EH (cell line): ENCODE measurements at places on chromosomes 7 and 10.

DNA sequence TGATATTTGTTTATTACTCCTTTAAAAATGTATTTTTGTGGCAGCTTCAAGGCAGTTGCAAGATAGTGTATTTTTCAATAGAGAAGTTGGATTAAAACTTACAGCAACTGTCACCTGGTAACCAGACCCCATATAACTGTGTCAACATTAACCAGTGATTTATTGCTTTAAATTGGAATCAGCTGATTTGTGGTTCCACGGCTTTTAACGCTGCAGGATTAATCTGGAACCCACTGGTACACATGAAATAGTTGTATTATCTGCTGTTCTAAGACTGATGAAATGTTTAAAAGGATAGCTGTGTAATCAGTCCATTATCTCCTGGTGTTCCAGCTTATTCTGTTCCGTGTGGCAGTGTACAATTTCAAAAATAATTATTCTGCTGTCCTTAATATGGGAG, 180.2 kb downstream of the CELF2 start:
- no peak for DNase-seq

DNA sequence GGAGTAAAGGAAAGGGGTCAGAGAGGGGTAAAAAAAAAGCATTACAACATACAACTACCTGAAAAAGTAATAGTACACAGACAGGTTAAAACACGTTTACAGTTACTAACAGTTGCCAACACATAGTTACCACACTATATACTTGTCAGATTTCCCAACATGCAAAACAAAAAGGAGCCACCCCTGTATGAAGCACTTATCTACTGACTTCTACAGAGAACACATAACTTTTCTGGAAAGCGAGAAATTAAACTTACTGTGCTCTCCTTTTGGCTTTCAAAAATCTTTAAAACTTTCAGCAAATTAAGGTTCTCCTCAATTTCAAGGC, 2.1 kb downstream of the ABI1 start:
- no peak for DNase-seq

DNA sequence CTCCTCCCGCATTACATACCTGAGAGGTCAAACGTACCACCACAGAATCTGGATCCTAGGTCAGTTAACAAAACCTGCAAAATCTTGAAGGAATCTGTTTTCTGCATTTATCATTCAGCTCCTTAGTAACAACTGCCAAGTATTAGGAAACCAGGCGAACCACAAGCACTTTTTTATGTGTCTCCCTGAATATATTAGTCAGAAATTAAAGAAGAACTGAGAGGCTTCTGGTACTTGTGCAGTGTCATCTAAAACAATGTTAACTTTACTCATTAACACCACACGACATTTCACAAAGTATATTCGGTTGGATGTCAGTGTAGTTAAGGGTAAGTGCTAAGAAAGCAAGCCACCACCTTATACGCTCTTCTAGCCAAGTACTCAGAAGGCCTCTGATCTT, 2.5 kb downstream of the CCDC6 start:
- peak; percentile 32 for DNase-seq

DNA sequence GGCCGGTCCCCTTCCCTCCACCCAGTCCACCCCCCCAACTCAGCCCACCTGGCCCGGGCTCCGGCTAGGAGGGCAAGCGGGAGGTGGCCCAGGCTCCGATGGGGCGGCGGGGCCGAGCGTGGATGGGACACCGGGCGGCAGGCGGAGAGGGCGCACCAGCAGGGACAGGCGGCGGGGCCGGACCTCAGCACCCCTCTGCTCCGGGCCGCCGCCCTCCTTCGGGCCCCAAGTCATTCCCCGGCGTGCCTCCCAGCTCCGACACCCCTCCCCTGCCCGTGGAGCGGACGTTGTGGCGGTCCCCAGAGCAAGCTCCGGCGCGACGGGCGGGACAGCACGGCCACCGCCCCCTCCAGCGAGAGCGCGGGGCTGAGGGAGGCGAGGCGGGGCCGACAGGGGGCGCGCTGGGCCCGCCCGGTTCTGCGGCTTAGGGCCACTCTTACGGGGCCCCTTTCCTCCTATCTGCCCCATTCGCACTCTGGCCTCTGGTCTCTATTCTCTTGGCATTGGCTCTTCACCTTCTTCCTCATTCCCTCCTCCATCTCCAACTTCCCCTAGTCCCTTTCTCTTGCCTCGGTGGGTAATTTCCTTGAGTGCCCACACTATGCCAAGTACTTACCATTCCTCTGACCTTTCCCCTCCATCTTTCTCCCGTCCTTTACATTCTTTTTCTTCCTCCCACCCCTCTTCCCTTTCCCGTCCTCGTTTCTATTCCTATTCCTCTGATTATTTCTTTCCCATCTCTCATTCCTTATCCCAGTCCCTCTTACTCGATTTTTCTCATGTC, 701 bp upstream of the GBX1 start:
- DNase-seq = no peak

DNA sequence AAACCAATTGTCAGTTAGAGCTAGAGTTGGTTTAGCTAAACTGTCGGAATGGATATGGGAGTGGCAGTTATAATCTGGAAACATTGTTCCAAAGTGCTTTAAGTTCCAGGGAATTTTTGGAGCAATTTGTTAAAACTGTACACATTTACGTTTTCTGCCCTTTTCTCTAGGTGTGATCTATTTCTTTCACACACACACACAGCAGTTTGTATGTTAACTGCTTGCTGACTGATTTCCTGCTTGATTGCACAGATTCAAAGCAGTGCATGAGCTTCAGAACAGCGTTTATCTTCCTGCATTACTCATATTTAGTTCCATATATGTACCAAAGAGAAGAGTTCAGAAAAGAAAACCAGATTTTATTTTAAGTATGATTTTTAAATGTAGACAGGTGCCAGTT, 57.9 kb downstream of the MGMT start:
- DNase-seq = no peak

DNA sequence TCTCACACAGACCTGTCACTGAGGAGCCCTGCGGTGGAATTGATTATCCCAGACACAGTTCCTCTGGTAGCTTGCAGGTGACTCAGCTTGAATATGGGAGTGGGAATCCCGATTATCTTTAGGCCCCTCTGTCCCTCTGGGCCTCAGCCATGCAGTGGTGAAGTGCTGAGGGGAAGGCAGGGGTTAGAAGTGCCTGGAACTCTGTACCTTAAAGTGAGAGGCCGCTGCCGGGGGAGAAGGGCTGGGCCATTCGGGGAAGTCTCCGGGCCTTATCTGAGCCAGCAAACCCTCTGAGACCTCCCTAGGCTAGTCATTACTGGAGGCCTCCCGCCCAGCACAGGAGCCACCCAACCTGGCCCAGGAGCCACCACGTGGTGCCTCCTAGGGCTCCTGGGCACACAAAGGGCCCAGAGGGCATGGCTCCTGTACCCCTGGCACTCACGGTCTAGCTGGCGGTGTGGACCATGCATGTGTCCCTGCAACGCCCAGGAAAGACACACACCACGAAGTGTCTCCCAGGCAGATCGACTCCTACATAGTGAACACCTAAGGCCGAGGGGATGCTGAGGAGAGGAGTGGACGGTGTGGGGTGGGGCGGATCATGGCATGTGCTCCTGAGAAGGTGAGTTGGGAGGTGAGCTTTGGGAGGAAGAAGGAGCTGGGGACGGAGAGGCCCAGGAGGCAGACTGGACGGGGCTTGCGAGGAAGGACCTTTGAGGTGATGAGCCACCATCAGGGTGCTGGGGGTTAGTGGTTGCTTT, 56.2 kb downstream of the HK1 start:
- no peak for DNase-seq

DNA sequence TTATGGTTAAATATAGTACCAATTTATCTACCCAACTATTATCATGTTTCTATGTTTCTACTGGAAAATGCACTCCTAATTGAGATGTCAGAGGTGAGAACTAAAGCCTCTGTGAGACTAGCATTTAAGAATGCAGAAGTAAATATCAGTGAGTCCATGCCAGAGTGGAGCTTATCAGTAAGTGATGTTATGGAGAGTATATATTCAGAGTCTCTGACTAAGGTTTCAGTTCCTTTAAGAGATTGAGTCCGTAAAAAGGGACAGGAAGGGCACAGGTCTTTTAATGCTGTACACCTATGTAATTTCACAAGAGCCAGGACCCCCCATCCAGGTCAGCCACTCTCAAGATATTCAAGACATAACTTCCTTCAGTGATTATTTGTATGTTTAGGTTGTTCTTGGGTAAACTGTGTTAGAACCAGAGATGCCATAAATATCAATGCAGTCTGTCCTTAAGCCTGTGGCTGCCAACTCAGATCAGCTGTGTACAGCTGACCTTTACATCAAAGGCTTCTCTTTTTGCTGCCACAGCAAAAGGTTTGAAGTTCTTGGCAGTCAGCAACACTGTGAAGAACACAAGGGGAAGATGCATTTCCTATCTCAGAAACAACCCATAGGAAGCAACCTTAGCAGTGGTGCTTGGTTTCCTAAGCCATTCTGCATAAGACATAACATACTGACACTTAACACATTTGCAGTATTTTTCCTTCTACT, 244.8 kb downstream of the BICC1 start:
- DNase-seq = no peak

GRCh38 chr7:25759748-25760147, 392.2 kb upstream of the NFE2L3 start:
- DNase-seq = no peak

DNA sequence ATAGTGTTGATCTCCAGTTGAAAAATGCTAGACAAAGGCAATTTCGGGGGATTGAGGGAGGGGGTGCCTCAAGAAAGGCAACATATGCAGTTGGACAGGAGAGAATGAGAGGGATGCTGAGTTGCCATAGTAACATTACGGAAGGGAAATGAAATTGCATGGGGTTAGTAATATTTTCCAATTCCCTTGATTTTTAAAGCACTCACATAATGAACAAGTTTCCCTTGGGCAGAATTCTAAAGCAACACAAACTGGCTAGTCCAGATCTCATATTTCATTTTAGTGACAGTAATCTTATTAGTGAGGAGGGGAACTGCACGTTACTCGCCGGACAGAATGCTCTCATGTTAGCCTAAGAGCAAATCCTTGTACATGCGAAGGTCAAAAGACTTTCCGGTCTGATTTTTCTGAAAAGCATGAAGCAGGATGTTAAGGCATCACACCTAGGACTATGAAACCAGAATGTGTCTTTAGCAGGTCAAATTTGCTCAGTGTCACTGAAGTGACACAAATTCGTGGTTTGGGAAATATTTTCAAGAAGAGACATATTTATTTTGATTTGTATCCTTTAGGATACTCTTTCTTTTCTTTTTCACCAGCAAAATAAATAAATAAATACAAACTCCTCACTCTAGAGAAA, 165.5 kb downstream of the ANK3 start:
- DNase-seq = no peak

DNA sequence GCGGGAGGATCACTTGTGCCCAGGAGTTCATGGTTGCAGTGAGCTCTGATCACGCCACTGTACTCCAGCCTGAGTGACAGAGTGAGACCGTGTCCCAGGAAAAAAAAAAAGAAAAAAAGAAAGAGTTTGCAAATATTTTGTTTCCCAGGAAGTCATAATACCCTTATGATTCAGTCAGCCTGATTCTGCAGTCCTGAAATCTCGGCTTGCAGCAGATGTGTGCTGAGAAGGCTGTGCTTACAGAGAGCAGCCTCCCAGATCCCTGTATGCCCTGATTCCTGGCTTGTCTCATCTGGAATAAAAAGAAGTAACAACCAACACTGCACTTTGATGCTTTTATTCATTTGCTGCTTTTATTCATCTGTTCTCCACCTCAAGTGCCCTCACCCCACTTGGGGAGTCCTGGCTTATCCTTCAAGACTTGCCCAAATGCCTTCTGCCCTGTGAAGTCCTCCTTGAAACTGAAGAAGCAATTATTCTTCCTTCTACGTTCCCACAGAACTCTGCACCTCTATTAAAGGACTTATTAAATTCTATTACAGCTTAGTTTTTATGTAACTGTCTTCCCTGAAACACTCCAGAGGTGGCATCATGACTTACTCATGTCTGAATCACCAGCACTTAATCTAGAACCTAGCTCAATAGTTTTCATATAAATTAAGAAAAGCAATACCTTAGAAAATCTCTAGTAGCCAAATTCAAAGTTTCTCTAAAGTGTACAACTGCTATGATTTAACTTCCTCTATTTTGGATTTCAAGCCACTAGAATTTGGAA, 27.7 kb upstream of the BPGM start:
- DNase-seq = peak; percentile 80

GRCh38 chr10:29733323-29733722, 98.6 kb upstream of the SVIL start:
- DNase-seq = no peak

DNA sequence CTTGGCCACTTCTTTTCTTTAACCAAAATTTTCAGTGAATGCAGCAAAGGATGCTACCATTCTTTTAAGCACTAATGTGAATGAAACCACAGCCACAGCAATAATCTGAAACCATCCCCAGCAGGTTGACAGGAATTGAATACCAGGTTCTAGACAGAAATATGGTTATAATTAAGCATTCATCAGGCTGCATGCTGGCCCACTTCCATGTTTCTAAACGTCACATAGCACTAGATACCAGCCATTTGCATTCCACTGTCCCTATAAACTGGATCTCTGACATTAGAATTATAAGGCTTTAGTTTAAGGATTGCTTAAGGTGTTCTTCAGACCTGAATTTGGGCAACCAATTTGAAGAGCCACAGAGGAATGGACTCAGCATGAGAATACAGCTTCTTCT, 340.8 kb upstream of the KLF6 start:
- DNase-seq = peak; percentile 65

GRCh38 chr7:84251277-84251781, 56.7 kb upstream of the SEMA3A start:
- peak; percentile 84 for DNase-seq

- DNase-seq = peak; percentile 86
Measured at GRCh38 chr7:46291050-46291438, 370.0 kb upstream of the IGFBP3 start.

- DNase-seq = no peak
Measured at GRCh38 chr7:47191876-47192291, 390.0 kb downstream of the TNS3 start.

GRCh38 chr7:105691680-105692564, 110.6 kb upstream of the EFCAB10 start:
- peak; percentile 77 for DNase-seq

- no peak for DNase-seq
Measured at GRCh38 chr10:104450954-104451353, 97.3 kb downstream of the CFAP58 start.

- no peak for DNase-seq
Measured at GRCh38 chr10:107889105-107889504, 724.6 kb upstream of the SORCS1 start.

- no peak for DNase-seq
Measured at GRCh38 chr10:118324140-118324539, 18.0 kb downstream of the FAM204A start.
